ENCODE measurements at places on chromosomes 12 and 14.

DNA sequence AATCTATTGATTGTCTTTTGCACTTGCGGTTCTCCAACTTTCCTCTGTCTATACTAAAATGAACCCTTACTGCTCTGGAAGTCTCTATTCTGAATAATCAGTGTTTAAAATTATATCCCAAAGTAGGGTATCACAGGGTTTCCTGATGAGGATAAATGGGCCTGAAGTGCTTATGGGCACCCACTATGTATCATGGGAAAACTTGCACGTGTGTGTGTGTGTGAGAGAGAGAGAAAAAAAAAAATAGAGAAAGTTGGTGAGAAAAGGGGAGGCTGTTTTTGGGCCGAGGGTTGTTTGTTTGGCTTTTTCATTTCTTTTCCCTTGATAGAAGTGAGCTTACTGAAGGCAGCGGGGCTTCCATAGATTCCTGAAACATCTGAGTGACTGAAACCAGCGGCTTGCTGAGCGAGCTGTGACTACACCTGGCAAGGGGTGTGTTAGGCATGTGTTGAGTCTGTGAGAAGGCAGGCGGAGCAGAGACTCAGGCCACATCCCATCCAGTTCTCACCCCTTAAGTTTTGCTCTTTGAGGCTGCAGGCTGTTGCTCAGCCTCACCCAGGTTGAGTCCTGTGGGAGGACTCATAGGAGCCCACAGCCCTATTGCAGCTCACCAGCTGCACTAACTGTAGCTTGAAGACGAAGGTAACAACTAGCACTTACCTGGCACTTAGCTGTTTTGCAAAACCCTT, 17.2 kb downstream of the PPFIBP1 start:
- no peak for DNase-seq

DNA sequence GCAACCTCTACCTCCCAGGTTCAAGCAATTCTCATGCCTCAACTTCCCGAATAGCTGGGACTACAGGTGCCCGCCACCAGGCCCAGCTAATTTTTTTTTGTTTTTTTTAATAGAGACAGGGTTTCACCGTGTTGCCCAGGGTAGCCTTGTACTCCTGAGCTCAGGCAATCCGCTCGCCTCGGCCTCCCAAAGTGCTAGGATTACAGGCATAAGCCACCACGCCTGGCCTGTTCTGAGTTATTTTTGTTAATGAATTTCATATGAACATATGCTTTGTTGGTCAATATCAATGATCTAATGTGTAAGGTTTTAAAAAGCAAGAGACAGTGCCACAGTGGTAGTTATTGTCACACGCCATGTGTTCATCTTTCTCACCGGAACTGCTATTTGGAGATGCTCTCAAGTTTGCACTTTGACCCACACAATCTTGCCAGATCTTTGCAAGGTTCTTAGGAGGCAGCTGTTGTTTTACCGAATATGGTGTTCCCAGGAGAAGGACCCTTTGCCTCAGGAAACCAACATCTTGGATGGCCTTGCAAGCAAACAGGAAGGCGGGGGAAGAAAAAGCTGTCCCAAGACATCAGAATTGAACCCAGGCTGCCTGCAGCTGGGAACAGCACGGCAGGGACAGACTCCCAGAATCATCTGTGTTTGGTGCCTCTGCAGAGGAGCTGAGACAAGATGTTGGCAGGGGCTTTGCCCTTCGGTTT, 30.0 kb downstream of the GALNT16 start:
- DNase-seq = no peak

DNA sequence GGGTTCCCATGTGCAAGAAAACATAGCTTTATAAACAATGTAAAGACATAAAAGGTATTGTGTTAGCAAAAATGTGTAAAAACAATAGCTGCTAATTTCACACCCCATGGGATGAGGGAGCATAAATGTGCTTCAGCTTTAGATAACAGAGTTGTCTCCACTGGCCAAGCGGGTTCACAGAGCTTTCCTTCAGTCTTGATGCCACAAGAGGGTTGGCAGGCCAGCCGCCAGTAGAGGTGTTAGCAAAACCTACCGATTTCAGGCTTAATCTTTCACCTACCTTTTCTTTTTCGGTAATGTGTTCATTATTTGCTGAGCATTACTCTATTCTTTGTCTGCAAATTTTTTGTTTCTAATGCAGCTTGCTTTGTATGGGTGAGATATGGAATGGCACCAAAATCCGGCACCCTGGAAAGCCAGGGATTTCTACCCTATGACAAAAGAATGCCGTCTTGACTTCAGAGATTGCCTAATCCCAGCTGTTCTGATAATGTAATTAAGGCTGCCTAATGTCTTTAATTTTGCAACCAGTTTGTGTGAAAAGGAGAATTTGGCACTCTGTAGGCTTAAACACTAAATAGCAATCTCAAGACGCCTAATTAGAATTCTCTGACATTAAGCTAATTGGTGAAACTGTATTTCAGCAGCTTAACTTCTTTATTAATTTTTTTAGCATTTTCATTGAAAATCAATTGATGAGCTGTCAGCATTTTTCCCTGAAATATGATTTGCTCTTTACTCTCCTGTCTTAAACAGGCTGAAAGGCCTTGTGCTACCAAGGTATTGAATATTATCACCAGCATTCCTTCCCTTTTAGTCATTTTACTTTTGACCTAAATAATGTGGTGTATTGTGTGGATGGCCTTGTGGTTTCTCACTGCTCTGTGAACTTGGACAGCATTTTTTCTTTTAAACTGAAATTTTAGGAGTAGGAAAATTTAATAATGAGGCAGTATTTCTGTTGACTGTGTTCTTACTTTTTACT, 60.7 kb downstream of the POLR3B start:
- DNase-seq = no peak

DNA sequence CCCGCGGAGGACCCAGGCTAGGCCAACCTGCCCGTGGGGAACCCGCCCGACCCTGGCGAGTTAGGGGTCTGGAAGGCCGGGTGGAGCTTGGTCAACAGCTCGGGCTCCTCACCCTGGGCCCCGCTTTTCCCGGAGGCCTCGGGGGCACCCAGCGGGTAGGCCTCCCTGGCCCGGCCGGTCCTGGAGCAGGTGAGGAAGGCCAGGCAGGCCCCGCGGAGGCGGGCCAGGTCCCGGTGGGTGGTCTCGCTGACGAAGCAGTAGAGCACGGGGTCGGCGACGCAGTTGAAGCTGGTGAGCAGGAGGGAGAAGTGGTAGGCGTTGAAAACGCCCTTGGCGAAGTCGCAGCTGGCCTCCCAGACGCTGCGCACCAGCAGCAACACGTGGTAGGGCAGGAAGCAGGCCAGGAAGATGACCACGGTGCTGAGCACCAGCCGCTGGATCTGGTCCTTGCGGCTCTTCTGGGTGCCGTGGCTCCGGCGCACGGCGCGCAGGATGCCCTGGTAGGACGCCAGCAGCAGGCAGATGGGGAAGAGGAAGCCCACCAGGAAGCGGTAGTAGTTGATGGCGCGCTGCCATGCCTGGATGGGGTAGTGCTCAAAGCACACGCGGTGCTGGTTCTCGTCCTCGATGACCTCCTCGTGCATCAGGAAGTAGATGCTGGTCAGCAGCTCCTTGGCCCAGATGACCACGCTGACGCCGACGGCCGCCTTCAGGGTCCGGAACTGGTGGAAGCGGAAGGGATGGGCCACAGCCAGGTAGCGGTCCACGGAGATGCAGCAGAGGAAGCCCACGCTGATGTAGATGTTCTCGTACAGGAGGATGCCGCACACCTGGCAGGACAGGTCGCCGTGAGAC, 10.3 kb downstream of the GPR68 start:
- no peak for DNase-seq

Measured in stimulated activated effector memory CD8-positive, alpha-beta T cell treated with anti-CD3 and anti-CD28 coated beads, Interleukin-12 subunit alpha, Interleukin-12 subunit beta, amount 100 ng/mL, for 72 hours (primary cell).